Daoy (cell line): ENCODE measurements at places on chromosomes 7 and 10.

- DNase-seq, result no peak
These were observed 137.2 kb downstream of the GRID1 start for GRCh38 chr10:86229376-86229775.

DNA sequence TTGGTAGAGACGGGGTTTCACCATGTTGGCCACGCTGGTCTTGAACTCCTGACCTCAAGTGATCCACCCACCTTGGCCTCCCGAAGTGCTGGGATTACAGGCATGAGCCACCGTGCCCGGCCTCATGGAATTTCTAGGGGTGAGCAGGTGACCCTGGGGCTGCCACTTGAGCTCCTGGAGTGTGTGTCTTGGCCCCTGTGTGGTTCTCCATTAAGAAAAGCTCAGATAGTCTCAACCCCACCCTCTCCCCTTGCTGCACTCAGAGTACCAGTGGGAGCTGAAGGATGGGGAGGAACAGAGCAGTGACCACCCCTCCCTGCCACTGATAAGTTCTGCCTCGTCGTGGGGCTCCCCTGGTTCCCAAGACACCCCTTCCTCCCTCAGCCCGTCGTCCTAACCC is 45.3 kb downstream of the RCC1L start:
- DNase-seq, result no peak

- DNase-seq, result no peak
These were observed 105.4 kb upstream of the ABCB5 start for GRCh38 chr7:20509892-20510572.

- no peak for DNase-seq
These were observed 416.0 kb downstream of the PLXDC2 start for GRCh38 chr10:20232079-20232705.

- peak; percentile 85 for DNase-seq
These were observed 3.2 kb downstream of the UBE2H start for GRCh38 chr7:129949292-129950133.
